ENCODE measurements at places on chromosomes 11 and 22. TPM values are rescaled to one million over a fixed set of nuclear protein-coding genes. Genes with fewer than 3 reads are reported as not detected.

Gene RCOR2
- total RNA-seq: 4.3 TPM

Gene HEPN1
- total RNA-seq: not detected

Gene ARVCF
- 5.9 TPM for total RNA-seq

Gene LSP1
- not detected for total RNA-seq

Gene SCGB1A1
- not detected for total RNA-seq

Gene SLC39A13
- 138 TPM for total RNA-seq

Measured in placental epithelial cell (primary cell).